Mucosa of gallbladder (tissue), 1 donor: ENCODE measurements at places on chromosomes 1 and 21.

DNA sequence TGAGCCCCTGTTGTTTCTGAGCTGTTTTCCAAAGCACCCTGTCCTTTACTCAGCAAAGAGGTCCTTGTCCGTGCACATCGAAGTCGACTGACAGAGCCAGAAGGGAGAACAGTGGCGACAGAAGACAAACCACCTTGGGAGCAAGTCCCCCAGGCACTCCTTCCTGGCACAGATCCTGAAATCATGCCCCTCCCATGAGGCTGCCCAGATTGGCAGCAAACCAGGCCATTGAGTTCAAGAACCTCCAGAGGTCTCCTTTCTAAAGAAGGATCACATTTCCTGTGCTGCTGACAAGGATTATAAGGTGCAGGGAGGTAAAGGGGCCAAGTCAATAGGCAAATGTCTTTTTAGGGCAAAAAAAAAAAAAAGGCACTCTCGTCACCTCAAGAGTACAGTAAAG, 84.7 kb upstream of the HIVEP3 start:
- DNase-seq, result peak; percentile 68

- no peak for DNase-seq
Observed at GRCh38 chr1:19074902-19075721, 118.6 kb upstream of the IFFO2 start.

- no peak for DNase-seq
Observed at GRCh38 chr1:9838946-9839345, 15.2 kb upstream of the CLSTN1 start.

DNA sequence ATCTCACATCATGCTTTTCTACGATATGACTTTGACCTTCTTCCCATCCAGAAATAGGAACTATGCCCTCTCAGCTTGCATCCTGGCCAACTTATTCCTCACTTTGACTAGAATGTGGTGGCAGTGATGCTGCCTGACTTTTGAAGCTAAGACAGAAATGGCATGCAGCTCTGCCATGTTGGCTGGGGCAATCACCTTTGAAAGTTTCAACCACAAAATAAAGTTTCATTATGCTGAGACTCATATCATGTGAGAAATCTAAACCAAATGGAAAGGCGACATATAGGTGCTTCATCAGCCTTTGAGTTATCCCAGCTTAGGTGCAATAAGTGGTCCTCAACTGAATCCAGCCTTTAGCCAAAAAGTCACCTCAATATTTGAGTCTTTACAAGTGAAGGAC, 370.0 kb upstream of the CHRM3 start:
- DNase-seq, result no peak

DNA sequence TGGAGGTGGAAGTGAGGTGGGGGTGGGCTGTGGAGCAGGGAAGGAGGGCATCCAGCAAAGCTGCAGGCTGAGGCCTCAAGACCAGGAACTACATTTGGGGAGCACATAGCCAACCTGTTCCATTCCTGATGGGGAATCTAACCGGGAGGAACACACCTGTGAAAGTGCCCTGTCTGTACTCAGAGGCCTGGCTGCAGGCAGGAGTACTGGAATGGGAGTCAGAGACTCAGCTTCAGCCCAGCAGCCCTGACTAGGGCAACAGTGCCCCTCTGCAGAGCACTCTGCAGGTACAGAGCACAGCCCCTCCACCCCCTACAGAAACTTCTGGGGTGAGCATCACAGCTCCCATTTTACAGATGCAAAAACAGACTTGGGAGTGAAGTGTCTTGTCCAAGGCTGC, 126.4 kb downstream of the DMRTB1 start:
- no peak for DNase-seq

DNA sequence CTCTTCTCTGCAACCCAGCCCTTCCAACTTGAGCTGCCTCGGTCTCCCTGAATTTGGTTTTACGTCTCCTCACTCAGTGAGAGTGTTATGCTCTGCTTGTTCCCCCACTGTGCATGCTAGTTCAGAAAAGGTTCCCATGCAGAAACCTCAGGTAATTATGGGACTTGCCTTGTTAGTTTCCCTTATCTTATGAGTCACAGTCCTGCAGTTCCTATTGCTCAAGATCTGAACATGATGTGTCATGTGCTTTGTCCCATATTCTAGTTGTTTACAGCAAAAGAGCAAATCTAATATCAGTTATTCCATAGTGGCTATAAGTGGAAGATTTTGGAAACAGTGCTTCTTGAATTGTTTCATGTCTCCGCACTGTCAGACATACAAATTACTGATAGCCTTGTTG, 74.4 kb downstream of the DUSP10 start:
- no peak for DNase-seq

DNA sequence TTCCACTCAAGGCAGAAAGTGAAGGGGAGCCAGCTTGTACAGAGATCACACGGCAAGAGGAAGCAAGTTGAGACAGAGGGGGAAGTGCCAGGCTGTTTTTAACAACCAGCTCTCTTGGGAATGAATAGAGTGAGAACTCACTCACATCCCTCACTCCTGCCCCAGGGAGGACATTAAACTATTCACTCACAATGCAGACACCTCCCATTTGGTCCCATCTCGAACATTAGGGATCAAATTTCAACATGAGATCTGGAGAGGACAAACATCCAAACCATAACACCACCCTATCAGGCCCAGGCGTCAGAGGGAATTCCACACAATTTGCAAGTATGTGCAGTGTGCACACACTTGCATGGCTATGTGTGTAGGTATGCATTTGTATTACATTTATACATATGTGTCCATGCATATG, 62.7 kb downstream of the DMAP1 start:
- DNase-seq, result no peak

- DNase-seq, result no peak
Observed at GRCh38 chr1:230502996-230503395, 76.9 kb upstream of the PGBD5 start.

DNA sequence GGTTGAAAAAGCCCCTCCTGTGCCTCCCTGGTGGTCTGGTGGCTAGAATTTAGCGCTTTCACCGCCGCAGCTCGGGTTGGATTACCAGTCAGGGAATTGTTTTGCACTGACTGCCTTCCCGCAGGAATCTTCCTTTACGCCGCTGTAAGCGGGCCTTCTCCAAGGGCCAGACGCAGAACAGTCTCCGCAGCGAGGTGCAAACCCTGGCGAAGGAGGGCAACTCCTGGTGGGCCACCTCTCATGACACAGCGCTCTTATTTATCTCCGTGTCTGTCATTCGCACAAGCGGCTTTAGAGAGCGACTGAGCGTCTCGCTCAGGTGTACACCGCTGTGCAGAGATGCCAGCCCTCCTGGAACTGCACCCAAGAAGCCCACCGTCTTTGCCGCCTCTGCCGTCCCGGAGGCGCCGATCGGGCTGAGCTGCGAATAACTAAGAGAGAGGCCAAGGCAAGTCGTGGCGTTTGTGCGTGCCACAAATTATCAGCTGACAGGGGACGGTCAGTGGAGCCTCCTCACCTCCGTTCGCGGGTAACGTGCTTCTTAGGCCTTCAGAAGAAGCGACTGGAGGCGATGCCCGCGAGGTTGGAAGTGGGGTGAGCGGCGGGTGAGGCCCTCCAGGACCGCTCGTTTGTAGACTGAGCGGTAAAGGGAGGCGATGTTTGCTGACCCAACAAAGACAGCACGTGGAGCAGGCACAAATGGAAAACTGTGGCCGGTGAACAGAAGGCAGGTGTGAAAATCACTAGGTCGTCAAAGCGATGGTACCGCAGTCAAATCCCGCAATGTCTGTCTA, 93.5 kb downstream of the PRKAB2 start:
- no peak for DNase-seq

DNA sequence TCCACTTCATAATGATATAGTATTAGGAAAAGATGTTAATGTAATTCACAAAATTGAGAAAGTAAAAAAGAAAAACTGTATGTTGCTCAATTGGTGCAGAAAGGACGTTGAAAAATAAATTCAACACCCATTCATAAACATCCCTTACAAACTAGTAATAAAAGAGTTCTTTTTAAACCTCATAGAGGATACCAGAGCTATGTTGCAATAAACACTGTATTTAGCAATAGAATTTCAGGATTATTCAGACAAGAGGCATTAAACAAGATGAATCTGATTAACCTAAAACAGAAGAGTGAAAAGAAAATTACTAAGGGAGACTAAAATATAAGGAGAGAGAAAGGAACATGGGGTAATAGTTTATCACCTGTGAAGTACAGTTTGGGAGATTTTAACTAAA, 154.8 kb downstream of the NTPCR start:
- no peak for DNase-seq
